ENCODE measurements at places on chromosomes 7 and 10. TPM values are rescaled to one million over a fixed set of nuclear protein-coding genes. Genes with fewer than 3 reads are reported as not detected.

DNA sequence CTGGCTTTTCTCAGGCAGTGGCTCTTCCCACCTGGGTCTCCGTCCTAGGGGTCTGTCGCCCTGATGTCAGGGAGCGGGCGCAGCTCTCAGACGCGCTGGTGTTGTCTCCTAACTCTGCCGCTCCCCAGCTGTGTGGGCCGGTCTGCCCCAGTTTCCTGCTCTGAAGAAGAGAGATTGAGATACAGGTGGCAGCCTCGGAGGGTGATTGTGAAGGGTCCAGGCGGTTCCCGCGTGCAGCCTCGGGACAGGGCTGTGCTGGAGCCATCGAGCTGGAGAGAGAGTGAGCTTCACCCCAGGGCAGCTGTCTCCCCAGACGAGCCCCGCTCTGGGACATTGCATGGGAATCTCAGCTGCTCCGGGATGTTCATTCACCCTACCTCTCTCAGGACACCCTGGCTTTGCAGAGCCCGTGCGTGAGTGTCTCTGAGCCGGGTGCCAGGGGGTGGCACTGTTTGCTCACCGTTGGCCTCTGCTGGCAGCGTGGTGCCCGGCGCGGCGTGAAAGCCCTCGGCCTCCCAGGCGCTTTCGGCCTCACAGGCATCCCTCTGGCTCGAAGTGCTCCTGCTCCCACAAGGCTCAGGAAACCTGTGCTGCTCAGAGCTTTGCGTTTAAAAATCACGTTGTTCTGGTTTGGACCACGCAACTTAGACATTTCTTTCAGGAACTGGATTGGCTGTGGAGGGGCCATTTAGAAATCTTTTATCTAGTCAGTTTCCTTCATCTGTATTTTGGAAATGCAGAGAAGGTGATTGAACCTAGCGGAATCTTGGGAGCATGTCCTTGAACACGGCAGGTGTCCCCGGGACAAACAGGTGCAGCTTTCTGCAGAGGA lies 33.8 kb upstream of the ZFAND2A start:
- no peak for DNase-seq

DNA sequence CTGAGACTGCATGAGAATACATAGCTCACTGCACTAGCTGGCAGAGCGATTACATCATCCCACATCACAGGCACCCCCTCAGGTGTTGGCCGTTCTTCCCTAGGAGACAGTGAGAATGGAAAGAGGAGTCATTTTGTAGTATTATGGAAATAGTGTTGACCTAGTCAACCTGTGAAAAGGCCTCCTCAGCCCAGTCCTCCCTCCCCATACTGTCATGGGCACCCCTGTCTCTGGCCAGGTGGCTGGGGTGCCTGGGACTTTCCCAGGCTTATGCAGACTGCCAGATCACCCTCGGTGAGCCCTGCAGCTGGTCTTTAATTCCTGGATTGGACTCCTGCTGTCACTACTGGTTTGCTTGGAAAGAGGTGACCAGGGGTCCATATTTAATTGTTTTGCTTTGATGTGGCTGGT lies 4.0 kb downstream of the INPP5A start:
- no peak for DNase-seq

The CALU gene
- 52.8 TPM for total RNA-seq

GRCh38 chr7:106916679-106917078 lies 51.6 kb downstream of the PIK3CG start:
- no peak for DNase-seq

The MKX gene
- not detected for total RNA-seq

DNA sequence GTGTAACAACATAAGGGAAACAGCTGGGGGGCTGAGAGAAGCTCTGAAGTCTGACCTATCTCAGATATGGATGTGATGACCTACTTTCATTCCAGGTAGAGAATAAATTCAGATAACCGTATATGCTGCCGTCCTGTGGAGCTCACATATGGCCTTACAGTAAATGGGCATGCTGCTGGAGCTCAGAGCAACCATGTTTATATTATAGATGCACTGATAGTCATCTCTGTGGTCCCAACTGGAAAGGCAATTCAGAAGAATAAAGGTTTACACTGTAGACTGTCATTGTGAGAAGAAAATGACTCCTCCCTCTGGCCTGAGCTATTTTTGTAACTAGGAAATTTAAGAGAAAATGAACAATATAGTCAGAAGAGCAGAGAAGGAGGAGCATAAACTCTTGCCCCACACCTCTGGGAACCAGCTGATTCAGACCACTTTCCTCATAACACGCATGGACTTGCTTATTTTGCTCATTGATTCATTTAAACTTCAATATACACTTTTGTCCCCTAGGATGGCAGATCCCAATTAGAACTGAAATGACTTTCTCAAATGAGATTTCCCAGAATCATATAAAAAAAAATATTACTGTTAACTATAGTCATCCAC lies 69.9 kb upstream of the NXPH1 start:
- DNase-seq: no peak

GRCh38 chr7:85833066-85833465 lies 646.2 kb upstream of the SEMA3D start:
- no peak for DNase-seq

Measured in activated T-helper 1 cell treated with anti-CD3 and anti-CD28 coated beads, Interleukin-12 subunit alpha, Interleukin-12 subunit beta, Interleukin-2, Interleukin-4 antibody, amounts not matched to agents 30 ng/mL and 10 ng/mL and 1 ng/mL, durations not matched to agents 14 hours and 24 hours and 36 hours (primary cell).